M059J (cell line): ENCODE measurements at places on chromosomes 6 and 20. TPM values are rescaled to one million over a fixed set of nuclear protein-coding genes. Genes with fewer than 3 reads are reported as not detected.

GRCh38 chr6:158970640-158971275 is 29.2 kb downstream of the RSPH3 start:
- peak; percentile 7 for DNase-seq

CPNE5 gene
- 0.02 TPM in 1 of 2 replicates, not detected in the other for total RNA-seq

THBS2 gene
- 109 and 164 TPM in 2 replicates for total RNA-seq

- DNase-seq, result peak; percentile 30
Measured at GRCh38 chr6:63731930-63732329, 96.3 kb downstream of the PHF3 start.

PDYN gene
- total RNA-seq, result not detected in 2 replicates

HLA-DOB gene
- total RNA-seq, result 5.7 and 6.3 TPM in 2 replicates

B3GAT2 gene
- total RNA-seq, result not detected in 2 replicates

DNA sequence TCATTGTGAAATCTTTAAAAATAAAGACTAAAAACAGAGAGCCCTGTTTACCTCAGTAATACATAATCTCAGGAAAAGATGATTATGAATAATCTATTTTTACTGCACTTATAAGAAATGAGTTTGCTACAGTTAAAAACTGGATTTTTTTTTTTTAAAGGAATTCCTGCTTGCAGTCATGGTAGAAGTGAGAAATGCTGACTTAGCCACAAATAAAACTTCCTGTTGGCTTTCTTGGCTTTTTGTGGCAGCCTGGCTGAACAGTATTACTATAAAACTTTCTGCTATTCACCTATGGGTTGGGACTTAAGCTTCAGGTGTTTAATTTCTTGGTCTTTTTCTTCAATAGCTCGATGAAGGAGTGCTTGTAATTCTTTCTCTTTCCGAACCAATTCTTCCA is 12.0 kb upstream of the MAP7 start:
- DNase-seq, result no peak

MLIP gene
- total RNA-seq, result not detected in 2 replicates

DNA sequence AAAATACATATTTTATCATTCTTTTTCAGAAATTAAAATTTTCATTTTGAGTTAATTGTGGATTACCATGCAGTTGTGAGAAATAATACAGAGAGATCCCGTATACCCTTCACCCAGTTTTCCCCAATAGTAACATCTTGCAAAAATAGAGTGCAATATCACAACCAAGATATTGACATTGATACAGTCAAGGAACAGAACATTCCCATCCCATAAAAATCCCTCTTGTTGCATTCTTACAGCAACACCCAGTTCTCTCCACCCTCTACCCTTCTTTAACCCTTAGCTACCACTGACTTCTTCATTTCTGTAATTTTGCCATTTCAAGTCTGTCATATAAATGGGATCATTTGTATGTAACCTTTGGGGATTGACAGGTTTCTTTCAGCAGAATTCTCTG is 6.9 kb upstream of the AKAP12 start:
- no peak for DNase-seq

MRAP2 gene
- total RNA-seq, result 0.05 and 0.12 TPM in 2 replicates

DNA sequence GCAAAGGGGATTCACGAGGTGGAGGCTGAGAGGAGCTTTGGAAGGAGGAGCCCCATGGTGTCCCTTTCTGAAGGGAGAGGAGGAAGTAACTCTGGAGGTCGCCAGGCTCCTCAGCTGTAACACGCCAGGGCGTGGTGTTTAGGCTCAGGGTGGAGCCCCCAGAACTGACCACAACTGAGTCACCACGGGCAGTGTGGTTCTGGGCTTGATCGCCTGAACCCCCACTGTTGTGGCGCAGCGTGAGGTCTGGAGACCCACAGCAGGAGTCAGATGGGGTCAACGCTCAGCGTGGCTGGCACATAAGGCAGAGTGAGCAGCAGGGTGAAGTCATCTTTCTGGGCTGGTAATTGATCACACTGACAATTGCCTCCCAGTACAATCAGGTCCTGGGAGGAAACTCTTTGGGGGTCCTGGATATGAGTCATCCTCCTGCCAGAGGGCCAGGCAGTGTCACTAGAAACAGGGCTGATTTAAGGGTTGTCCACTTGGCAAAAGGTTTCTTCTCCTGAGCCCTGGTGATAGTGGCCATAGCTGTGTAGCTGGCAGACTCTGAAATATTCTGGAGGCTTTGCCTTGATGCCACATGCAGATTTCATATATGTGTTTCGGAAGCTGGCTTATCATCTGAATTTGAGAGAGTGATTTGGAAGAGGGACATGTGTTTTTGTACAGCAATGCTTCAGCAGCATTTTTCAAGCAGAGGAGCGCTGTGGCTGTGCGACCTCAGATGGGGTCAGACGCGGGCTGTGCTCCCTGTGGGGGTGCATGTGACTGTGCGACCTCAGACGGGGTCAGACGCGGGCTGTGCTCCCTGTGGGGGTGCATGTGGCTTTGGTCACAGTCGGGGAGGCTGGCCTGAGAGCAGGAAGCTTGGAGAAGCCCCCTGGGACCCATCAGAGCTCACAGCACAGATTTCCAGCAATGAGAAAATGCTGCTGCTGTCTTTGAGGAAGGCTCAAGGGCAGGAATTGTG is 50.0 kb downstream of the SYNJ2 start:
- peak; percentile 99 for DNase-seq

C20orf144 gene
- total RNA-seq, result 0.12 TPM in 1 of 2 replicates, not detected in the other

GINS1 gene
- total RNA-seq, result 31.5 and 41.3 TPM in 2 replicates

CD93 gene
- total RNA-seq, result 0.96 and 1.5 TPM in 2 replicates

- DNase-seq, result peak; percentile 96
Measured at GRCh38 chr20:12166053-12166717, 248.5 kb downstream of the BTBD3 start.

DNA sequence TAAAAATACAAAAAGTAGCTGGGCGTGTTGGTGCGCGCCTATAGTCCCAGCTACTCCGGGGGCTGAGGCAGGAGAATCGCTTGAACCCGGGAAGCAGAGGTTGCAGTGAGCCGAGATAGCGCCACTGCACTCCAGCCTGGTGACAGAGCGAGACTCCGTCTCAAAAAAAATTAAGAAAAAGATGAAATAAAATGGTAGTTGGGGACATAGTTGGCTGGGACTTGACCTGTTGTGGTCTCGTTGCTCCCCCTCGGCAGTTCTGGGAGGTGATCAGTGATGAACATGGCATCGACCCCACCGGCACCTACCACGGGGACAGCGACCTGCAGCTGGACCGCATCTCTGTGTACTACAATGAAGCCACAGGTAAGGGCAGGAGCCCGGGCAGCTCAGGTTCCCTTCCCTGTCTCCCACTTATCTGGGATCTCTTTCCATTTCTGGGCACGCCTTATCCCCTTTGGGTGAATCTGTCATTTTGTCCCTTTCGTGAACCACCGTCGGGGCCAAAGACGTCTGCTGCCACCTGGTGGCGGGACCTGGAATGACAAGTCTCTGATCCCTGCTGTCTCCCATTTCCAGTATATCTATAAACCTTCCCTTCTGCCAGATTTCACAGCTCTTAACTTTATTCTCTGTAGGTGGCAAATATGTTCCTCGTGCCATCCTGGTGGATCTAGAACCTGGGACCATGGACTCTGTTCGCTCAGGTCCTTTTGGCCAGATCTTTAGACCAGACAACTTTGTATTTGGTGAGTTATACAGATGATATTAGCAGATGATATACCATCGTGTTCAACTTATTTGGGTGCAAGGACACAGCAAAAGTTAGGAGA is 2.3 kb downstream of the TUBB start:
- DNase-seq, result peak; percentile 85

FNDC11 gene
- total RNA-seq, result not detected in 2 replicates

RNF39 gene
- total RNA-seq, result 0.20 TPM in 1 of 2 replicates, not detected in the other

GRCh38 chr6:87714093-87714842 is 12.2 kb upstream of the AKIRIN2 start:
- peak; percentile 89 for DNase-seq

DNA sequence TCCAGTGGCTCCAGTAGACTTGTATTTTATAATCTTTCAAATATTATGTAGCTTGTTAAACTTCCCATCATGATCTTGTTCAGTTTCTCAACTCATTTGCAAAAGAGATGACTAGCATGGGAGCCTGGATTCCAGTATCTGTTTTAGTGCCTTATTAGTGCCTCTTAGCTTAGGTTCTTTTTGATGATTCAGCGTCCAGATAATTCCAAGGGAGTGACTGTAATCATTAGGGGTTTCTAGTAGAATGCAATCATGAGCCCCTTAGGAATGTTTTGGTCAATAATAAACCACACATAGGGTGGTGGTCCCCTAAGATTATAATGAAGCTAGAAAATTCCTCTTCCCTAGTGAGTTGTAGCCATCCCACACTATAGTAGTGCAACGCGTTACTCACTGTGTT is 7.0 kb downstream of the CD2AP start:
- peak; percentile 94 for DNase-seq

GRCh38 chr20:32621071-32621890 is 36.1 kb upstream of the NOL4L start:
- peak; percentile 76 for DNase-seq

DNA sequence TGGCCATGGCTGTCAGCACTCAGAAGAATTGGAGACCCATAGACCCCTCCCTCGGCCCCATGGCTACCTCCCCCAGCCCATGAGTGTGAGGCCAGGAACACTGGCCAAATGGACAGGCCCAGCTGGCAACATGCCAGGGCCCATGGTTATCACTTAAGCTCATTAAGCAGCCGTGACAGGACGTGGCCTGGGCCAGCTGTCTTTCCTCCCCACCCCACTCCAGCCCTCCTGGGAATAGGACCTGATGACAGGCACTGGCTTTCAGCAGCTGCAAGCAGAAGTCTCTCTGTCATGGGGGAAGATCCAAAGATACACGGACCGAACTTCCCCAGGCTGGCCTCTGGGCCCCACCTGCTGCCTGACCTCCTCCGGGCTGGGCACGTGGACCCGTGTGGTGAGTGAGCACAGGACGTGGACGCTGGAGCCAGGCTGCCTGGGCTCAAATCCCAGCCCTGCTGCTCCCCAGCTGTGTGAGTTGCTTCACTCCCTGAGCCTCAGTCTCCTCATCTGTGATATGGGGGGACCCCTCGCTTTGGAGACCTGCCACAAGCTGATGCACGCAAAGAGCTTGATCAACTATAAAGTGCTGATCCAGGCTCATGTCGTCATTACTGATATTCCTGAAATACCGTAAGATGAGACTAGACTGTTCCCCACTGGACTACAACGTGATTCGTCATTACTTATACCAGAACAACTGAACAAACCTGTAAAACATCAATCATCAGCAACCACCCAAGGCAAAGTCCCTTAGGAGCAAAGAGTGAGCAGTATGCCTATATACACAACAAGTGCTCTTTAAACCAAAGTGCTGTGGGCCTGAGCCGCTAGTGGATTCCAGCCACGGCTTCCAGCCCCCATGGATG is 22.0 kb upstream of the VSTM2L start:
- peak; percentile 26 for DNase-seq

- peak; percentile 54 for DNase-seq
Measured at GRCh38 chr20:2804852-2805688, 4.6 kb upstream of the CPXM1 start.

GRCh38 chr6:116316772-116317467 is 37.2 kb upstream of the TSPYL1 start:
- no peak for DNase-seq

DNA sequence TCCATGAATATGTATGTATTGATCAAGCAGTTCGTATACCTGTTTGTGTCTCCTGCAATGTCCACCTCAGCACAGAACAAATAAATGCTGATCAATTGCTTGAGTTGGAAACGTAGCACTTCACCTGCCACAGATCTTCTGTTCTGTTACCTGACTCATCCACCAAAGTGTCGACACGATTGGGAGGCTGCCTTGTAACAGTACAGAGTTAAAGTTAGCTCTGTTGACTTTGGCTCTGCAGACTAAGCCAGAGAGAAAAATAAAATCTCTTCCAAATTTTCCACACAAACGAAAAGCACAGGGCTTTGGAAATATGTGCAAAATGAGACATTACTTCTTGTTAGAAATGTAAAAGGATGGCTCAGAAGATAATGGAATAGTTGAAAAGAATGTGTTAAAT is 245.4 kb downstream of the NRN1 start:
- DNase-seq, result no peak

CST2 gene
- total RNA-seq, result not detected in 2 replicates

DNA sequence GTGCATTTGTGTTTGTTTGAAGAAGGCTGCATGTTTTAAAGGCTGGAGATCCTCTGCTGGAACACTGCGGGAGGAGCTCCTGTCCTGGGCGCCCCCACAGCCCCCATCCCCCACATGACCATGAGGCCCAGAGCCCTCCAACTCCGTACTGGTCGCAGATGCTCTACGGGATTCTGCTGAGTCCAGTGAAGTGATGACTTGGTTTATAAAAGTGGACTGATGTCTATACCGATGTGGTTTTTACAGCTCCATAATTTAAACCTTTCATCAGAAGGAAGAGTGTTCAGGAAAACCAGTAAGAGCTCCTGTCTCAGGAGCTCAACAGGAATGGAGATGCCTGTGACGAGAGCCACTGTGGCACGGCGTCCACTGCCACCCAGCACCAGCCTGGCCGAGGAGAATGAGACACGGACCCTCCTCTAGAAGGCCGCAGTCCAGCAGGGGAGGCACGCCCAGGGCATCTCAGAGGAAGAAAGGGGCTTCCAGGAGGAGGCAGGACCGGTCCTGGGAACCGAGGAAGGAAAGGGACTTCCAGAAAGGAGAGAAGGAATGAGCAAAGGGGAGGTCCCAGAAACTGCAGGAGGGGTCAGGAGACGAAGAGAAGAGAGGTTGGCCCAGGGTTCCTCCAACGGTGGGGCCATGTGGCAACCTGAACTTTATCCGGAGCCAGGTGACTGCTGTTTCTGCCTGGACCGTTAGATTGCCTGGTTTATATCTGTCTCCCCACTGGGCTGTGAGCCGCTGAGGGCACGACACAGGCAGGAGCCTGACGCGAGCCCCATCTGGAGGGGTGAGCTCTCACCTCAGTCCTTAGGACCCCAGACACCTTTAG is 26.9 kb downstream of the BFSP1 start:
- no peak for DNase-seq
